Panc1 (cell line): ENCODE measurements at places on chromosomes 5 and 9. TPM values are rescaled to one million over a fixed set of nuclear protein-coding genes. Genes with fewer than 3 reads are reported as not detected.

Gene CDC14B
- total RNA-seq = 11.8 TPM

DNA sequence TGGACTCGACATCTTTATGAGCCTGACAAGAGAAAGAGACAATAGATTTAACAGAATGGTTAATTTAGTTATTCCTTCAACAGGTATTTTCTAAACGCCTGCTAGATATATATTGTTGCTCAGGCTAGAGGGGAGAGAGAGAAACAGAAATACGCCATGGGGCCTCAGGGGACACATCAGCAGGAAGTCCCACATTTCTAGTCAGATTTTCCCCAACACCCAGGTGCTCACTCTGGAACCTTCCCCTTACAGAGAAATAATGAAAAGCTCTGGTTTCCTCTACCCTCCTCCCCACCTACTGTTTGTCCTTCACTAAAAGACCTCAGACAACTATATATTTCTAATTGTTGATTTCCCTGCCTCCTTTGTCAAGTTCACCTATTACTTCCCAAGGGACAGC lies 130.3 kb upstream of the TBC1D2 start:
- no peak for DNase-seq

GRCh38 chr9:137277329-137278041 lies at the start of gene TOR4A:
TSS of gene TOR4A (plus strand) at chr9:137277726. CDS start at chr9:137278690, 964 bp downstream.
- DNase-seq = no peak

- no peak for DNase-seq
Measured at GRCh38 chr5:61253547-61253946, 78.5 kb upstream of the ZSWIM6 start.

GRCh38 chr5:132067941-132068808 lies 5.4 kb upstream of the CSF2 start:
- no peak for DNase-seq

DNA sequence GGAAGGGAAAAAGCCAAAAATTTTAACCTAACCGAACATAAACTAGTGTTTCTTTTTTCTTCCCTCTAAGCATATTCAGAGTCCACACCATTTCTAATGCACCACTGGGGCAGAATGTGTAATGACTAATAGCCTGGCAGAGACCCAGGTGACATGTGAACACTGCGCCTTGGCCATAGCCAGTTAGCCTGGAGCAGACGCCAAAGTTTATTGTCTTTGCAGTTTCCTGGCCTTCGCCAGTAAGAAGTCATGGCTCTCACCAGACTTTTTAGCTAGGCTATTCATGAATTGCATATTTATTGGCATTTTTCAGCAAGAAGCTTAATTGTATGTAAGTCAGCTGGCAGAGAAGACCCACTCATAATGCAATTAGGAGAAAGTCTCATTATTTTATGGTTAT lies 182.8 kb upstream of the SLC27A6 start:
- no peak for DNase-seq

GRCh38 chr5:109196087-109196822 lies 213.5 kb downstream of the PJA2 start:
- no peak for DNase-seq

DNA sequence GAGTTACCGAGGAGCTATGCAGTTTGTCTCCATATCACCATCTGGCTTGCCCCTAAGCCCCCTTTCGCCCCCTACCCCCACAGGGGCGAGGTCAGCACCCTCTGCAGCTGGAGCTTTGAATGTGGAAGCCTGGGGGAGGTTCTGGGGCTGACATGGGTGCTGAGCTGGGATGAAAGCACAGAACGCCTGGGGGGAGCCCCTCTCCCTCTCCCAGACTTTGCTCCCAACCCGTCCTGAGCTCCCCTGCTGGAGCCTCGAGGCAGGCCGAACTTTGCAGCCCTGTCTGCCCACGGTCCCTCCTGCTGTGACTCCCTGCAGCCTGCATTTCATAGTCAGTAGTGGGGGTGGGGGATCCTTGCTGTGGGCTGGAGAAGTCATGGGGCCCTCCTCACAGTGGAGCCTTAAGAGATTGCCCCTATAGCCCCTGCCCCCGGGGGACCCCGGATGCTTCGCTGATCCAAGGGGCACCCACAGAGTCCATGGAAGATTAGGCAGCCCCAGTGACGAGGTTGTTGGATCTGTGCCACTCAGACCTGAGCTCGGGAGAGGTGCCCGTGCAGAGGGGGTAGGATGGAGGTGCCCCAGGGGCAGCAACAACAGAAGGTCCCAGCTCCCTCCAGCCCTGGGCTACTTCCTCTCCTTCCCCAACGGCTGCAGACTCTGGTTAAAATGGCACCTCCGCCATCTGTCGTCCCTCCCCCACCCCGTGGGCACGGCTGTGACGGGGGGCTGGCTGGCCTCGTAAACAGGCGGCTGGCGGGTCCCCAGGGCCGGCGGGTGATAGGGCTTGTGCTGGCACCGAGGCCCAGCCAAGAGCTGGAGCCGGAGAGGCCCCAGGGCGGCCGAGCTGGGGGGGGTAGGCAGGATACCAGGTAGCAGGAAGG lies 162.0 kb downstream of the C9orf50 start:
- DNase-seq = no peak

- DNase-seq = no peak
Measured at GRCh38 chr5:112630246-112631009, 107.3 kb upstream of the APC start.
